Bronchial epithelial cell (primary cell): ENCODE measurements at places on chromosomes 12 and 14. TPM values are rescaled to one million over a fixed set of nuclear protein-coding genes. Genes with fewer than 3 reads are reported as not detected.

Gene TAMALIN
- under 0.01 TPM in 1 of 2 replicates, not detected in the other for total RNA-seq

Gene HCAR3
- total RNA-seq: 0.26 and 0.77 TPM in 2 replicates

Gene IL23A
- total RNA-seq: 0.13 TPM in 1 of 2 replicates, not detected in the other

Gene SP7
- total RNA-seq: not detected in 2 replicates

Gene OAS2
- total RNA-seq: 0.64 and 0.79 TPM in 2 replicates

Gene PIANP
- not detected in 2 replicates for total RNA-seq

Gene SETD3
- total RNA-seq: 54.9 and 66.6 TPM in 2 replicates

Gene KRT83
- 0.13 TPM in 1 of 2 replicates, not detected in the other for total RNA-seq

Gene SARNP
- 68.7 and 111 TPM in 2 replicates for total RNA-seq

Gene RD3L
- total RNA-seq: not detected in 2 replicates

Gene AHSA1
- 137 and 179 TPM in 2 replicates for total RNA-seq
